ENCODE measurements at places on chromosomes 3 and 15.

- DNase-seq = peak; percentile 5
Observed at GRCh38 chr15:98548139-98548971, 100.0 kb upstream of the IGF1R start.

DNA sequence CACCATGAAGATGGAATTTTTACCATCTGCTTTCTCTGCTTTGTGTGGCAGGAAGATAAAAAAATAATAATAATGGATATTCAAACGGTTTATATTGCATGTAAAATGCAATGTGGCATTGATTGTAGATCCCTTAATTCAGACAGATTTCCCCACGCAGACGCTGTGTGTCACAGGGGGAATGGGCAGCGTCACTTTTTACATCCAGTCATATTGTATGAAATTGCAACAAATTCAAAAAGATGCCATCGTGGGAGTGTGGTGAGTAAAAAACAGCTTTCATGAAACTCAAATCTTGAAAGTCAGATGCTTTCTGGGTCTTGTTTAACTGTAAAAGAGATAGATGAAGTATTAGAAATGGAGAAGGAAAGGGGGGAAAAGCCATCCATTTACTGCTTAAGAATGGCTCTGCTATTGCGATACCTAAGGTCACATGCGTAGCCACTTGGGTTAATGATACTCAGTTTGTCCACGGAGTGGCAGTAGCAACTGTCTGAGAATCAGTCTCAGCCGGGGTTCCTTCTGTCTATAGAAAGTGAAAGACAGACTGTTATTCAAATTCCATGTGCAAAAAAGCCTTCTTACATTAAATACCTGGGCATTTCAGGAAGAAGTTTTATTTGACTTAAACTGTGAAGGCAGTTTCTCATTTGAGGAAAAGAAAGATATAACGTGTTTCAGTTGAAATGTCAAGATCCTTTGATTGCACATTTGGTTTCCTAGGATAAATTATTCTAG lies 28.5 kb downstream of the BTD start:
- DNase-seq = peak; percentile 20

- no peak for DNase-seq
Observed at GRCh38 chr3:193470710-193471109, 84.0 kb downstream of the ATP13A4 start.

GRCh38 chr3:97911459-97911858 lies 60.8 kb downstream of the RIOX2 start:
- DNase-seq = no peak

- DNase-seq = peak; percentile 11
Observed at GRCh38 chr15:84600331-84600686, 500 bp upstream of the ZSCAN2 start.

DNA sequence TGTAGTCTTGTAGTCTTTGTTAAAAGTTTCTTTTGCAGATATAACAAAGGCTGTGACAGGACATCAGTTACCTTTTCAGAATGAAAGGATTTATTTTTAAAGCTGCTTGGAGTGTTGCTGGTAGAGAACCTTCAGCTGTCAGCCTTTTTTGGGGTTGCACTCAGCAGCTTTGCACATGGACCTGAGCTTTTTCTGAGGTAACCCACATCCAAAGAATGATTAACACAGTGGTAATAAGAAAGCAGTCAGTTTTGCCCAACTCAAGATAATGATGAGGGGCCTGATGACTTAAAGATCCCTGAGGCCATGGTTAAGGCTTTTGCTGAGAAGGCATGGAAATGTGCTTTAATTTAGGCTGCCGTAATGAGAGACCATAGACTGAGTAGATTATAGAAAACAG lies 1042.7 kb downstream of the PLOD2 start:
- no peak for DNase-seq

DNA sequence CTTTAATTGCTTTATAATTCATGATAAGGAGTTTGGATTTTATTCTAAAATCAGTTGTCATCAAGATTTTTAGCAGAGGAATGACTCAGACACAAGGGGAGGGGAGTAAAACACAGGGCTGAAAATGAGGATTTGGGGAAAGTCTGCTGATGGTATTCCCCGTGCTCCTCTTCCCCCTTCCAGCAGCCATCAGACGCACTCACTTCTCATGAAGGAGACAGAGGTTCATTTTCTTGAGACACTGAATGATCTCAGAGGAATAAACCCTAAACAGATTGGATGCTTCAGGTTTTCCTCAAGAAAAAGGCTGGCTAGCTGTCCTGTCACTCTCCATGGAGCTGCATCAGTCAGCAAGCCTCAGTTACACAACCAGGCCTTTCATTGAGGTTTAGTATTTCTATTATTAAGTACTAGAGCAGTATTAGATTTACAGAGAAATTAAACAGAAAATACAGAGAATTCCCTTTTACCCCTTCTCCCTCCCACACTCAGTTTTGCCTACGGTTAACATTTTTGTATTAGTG lies 166.4 kb downstream of the C3orf70 start:
- no peak for DNase-seq

GRCh38 chr3:132661101-132661500 lies 972 bp downstream of the UBA5 start:
- DNase-seq = no peak

GRCh38 chr15:31298707-31299172 lies 27.9 kb upstream of the KLF13 start:
- DNase-seq = no peak

GRCh38 chr3:48425281-48425812 lies 4.5 kb downstream of the PLXNB1 start:
- DNase-seq = no peak

DNA sequence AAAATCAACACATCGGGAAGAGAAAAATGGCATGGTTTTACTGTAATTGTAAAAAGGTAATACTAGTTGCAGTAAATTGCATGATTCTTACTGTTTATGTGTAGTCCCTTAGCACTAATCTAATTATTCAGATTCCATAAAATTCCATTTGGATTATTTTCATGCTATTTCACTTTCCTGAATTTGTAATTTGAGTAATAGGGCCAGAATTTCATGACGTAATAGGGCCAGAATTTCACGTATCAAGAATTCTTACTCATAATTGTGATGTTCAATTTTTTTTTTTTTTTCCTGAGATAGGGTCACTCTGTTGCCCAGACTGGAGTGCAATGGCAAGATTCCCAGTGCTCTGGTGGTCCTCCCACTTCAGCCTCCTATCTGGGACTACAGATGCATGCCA lies 2.9 kb upstream of the U2SURP start:
- no peak for DNase-seq

GRCh38 chr3:37942646-37943045 lies 47.9 kb upstream of the VILL start:
- DNase-seq = no peak

- no peak for DNase-seq
Observed at GRCh38 chr15:44102675-44103254, 92.3 kb downstream of the FRMD5 start.

DNA sequence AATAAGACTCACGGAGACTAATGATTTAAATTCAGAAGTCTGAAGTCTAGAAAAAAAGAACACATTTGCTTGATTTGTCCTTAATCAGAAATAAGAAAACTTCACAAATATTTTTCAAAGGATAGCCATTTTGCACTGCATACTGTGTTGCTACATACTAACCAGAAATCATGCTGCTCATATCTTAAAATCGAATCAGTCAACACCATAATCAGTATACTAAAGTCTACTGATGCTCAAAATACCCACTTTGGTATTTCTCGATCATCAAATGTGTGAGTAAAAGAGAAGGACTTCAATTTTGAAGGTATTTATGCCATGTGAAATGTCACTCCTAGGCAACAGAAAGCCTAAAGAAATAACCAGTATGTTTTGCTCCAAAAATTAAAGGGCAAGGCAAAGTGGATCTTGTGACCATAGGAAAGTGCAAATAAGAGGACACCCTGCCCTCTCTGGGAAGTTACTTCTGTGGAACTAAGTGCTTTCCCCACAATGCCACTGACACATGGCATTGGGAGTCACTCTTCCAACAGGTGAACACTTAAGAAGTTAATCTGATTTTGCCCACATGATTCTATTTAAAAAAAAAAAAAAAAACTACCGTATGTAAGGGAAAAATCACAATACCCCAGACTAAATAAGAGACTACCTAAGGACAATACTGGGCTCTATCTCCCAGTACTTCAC lies 2.7 kb downstream of the LRIG1 start:
- DNase-seq = no peak

- DNase-seq = no peak
Observed at GRCh38 chr3:54305409-54306099, 183.2 kb downstream of the CACNA2D3 start.

DNA sequence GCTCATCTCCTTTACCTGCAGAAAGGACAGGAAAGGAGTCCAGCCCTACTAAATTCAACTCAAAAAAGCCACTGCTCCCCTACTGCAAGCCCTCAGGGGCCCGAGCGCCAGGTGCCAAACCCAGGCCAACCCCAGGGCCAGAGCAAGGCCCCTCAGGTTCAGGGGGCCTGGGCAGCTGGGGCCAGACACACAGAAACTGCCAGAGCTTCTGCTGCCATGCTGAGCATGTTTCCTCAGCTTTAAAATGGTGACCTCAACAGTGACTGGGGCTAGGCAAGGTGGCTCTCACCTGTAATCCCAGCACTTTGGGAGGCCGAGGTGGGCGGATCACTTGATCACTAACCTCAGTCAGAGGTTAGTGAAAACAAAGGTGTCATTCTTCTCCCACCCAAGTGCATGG lies 38.8 kb downstream of the KLHL25 start:
- DNase-seq = no peak

DNA sequence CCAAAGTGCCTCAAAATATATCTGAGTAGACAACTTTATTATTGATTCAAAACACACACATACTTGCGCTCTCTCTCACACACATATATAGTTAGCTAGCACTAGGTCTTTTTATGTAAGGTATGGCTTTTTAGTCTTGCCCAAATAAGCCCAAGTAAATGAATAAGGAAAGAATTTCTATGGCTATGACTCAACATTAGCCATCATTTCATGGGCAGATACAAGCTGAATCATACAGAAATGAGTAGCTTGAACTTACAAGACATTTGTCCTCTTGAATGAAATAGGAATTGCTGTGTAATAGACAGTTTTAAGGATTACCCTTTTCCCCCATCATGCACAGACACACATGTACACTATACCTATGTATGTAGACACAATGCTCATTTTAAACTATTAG lies 4.9 kb downstream of the CADPS start:
- DNase-seq = no peak

DNA sequence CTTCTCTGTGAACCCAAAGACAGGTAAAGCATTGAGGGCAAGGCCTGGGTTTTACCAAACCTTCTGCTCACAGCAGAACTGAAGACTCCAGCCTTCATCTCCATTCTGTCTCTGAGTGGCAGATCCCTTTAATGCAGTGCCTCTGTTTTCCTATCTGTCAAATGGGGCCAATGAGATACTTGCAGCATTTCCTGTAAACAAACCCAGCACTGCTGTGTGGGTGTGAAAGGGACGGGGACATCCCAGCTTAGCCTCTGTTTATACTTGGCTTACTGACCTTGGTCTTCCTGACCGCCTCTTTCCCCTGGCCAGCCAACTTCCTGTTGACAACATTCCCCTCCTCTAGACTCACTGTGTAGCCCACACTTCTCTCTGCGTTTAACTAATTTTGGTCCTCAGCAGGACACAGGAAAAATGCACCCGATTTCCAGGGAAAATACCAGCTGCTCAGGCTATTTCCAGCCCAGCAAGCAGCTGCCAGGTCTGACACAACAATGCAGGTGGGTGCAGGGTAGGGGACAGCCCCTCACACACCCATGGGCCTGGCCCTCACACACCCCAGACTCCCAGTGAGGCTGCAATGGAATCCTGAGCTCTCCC lies 105.9 kb upstream of the HERC1 start:
- DNase-seq = no peak

DNA sequence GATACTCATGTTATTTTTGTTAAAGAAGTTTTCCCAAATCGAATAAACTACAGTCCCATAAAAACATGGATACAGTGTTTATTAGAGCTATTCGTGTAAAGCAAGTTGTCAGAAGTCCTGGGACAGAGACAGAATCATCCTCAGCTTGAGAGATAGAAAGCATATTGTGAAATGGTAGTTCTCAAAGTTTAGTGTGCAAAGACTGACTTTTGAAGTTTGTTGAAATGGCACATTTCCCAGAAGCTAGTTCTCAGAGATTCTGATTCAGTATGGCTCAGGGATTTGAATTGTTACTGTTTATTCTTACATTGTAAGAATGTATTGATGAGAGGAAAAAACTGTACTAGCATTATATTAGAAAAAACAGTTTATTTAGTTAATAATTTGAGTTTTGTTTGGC lies 22.1 kb downstream of the GABRR3 start:
- DNase-seq = no peak

GRCh38 chr3:187519428-187519890 lies 150.7 kb downstream of the SST start:
- DNase-seq = no peak

DNA sequence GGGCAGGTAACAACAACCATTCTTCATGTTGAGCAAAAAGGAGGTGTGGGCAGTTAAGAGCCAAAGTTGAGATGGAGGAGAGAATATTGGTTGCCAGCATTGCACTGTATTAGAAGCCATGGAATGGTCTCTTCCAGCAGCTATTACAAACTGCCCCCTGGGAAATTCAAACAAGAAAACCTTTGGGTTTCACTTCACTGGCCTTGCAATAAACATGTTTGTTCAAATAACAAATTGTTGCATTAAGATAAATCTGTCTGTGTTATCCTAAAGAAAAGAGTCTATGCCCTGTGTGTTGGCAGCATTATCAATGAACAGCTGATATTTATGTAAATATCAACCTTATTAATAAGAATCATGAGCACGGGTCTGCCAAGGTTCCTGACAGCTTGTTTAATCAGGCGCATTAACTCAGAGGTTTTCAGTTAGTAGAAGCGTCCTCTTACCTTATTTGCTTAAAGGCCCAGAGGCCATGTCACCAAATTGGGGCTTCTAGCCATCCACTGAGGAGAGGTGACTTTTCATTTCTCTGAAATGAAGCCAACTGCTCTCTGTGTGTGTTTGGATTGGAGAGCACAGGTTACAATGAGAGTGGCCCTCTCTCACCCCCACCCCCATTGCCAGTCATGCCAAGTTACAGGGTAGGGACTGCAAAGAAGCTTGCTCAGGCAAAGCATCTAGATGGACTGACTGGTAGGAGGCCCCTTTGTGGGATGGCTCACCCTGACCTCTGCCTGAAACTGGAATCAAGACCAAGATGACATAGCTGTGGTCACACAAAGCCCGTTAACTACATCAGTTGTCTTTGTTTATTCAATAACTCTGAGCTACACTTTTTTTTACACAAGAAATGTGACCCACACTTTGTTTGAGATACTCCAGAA lies 10.5 kb downstream of the FILIP1L start:
- no peak for DNase-seq

- no peak for DNase-seq
Observed at GRCh38 chr15:88681610-88682221, 42.9 kb downstream of the ISG20 start.

- no peak for DNase-seq
Observed at GRCh38 chr15:93500155-93500554, 411.1 kb upstream of the RGMA start.

Measured in activated CD8-positive, alpha-beta memory T cell treated with anti-CD3 and anti-CD28 coated beads for 1 hour (primary cell).